ENCODE measurements at places on chromosomes 16 and 17.

GRCh38 chr17:34837876-34838478, 123.3 kb downstream of the CCT6B start:
- DNase-seq, result no peak

- no peak for DNase-seq
These were observed 26.5 kb upstream of the FAAP100 start for GRCh38 chr17:81578561-81579225.

DNA sequence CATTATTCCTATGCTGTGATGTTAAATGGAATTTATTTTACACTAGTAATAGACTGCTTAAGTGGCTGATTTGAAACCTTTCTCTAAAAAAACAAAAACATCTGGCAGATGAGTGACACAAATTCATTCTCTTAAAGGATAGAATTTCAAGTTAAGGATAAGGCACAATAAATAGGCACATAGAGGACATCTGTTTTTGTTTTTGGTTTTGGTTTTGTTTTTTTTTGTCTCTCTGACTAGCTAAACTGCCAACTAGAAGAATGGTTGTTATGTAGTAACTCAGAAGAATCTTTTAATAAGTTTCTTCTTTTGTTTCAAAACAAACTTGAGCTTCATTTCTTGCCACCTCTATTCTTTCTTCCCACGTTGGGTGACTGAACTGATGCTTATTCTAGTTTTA, 5.1 kb upstream of the VPS4A start:
- no peak for DNase-seq

GRCh38 chr16:49664221-49665215, 191.4 kb downstream of the ZNF423 start:
- DNase-seq, result no peak

DNA sequence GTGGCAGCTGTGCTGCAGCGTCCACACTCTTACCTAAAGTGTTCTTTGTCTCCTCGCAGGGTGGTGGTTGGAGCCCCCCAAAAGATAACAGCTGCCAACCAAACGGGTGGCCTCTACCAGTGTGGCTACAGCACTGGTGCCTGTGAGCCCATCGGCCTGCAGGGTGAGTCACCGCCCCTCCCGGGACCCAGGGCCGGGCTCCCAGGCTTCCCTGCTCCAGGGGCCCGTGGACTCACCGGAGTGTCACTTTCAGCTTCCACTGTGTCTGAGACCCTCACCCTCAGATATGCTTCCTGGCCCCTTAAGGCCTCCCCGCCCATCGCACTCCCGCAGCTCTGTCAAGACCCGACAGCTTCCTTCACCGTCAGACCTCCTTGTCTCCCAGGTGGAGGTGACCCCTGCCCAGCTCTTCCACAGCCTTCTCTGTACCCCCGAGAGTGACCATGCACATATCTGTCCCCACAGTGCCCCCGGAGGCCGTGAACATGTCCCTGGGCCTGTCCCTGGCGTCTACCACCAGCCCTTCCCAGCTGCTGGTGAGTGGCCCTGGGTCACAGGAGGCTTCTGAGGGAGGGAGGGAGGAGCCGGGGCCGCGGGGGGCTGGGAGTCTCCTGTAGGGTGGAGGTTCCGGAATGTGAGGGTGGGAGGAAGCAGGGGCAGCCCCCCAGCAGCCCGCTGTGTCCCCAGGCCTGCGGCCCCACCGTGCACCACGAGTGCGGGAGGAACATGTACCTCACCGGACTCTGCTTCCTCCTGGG, 1.8 kb downstream of the ITGAX start:
- no peak for DNase-seq

- DNase-seq, result peak; percentile 59
These were observed 43.2 kb downstream of the SOCS1 start for GRCh38 chr16:11212798-11213196.

GRCh38 chr17:37830151-37830993, 85.5 kb upstream of the HNF1B start:
- peak; percentile 61 for DNase-seq

DNA sequence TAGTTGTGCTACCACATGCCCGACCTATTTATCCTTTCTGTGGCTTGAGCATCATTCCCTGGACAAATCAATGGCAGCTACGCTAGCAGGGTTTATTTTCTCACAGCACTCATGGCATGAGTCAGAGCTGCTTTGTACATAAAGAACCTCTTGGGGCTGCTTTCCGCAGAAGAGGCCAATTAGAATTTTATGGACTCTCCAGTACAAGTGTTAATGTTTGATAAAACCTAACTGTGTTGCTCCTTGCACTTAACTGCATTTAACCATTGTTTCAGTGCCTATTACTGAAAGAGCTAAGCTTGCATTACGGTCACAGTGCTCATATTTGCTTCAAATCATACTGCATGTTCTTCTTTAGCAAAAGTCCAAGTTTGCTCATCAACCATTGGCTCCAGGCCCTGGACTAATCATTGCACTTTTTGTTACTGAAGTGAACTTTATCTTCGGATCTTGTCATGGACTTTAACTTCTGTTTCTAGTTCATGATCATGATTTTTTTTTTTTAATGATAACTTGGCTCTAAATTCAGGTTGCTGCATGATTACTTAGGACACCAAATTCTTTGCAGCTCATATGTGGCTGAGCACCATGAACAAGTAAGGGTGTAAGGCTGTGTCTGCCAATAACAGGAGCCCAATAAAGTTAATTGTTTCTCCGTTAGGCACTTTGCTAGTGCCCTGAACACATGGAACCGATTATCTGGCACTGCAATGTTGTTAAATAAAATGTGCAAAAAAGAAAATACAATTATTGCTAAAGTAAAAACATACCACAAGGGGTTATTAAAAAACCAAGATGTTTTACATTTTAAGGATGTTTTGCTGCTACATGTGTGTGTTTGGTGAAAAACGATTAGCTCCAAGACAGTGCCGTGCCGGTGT, 492.2 kb downstream of the KCNJ2 start:
- DNase-seq, result no peak

DNA sequence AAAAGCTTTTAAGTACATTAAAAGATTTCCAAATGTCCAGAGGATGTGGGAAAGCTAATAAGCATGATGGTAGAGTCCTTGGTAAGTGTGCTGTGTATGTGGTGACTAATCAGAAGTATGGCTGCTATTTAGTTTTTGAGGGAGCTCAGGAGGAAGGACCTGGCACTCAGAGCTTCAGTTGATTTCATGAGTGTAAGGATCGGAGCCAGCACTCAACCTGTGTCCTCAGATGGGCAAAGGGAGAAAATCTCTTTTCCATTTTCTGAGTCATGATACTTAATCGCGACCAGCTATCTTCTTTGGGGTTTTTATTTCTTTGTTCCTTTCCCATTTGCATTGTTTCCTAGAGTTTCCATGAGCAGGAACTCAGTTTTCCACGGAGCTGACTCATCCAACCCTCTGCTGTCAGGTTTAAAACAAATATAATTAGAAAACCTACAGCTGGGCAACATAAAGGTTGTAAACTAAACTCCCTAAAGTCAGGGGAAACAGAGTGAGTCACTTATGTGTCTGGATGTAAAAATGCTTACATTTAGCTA, 125.4 kb downstream of the MAP2K6 start:
- DNase-seq, result no peak

DNA sequence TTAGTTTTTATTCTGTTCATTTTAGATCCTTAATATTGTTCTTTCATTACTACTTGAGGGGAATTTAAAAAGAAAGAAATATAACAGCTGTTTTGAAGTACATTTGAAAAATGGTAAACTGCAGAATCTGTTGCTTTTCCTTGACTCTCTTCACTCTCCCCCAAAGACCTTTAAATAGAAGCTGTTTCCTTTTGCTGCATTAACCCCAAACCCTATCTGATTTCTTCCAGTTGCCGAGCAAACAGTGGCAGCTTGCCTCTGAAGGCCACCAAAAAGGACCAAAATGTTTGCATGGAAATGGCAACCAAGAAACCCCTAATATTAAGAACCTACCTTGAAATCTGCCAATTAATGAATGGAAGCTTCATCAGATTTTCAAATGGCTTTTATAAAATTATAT, 37.1 kb downstream of the PRKCA start:
- DNase-seq, result no peak

- no peak for DNase-seq
These were observed at the start of gene CHST5 for GRCh38 chr16:75535901-75536300. Gene CHST5 (minus strand): TSS chr16:75536108. CDS start chr16:75530384, 5,724 bp downstream.

- peak; percentile 72 for DNase-seq
These were observed 55.2 kb downstream of the ARSG start for GRCh38 chr17:68346448-68346847.

- no peak for DNase-seq
These were observed 7.6 kb upstream of the CYTH1 start for GRCh38 chr17:78789663-78790181.

DNA sequence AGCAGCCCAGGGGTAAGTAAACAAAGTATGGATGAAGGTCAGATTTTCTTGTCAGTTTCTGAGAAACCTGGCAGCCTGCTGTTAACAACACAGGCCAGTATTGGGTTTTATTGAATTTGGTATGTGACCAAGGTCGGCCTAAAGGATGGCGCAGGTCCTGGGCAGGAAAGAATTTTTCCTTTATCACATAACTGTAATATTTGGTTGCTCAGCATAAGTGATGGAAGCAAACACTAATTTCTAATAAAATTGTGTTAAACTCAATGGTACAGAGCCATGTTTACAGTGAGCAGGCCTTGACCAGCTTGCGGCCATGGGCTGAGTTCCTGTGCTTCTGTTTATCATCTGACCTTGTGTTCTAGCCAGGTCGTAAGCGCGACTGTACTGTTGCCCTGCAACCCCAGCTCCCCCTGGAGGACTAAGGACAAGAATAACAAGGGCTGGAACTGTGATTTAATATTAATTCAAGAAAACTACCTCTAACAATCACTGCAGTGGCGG, 10.5 kb downstream of the POLDIP2 start:
- no peak for DNase-seq

DNA sequence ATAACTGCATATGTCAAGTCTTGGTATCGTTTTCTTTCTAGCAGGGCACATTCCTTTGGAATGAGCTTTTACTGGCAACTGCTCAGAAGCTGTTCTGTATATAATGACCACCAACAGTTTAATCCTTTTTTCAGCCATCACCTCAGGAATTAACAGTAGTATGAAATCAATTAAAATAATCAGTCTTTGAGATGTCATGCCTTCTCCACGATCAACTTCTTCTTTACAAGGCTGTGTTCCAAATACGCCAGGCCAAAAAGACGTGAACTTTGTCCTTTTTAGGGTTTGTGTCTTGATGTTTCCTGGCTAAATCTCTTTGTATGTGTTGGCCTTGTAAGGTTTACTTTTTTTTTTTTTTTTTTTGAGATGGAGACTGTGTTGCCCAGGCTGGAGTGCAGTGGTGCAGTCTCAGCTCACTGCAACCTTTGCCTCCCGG, 54.9 kb downstream of the ABCC1 start:
- DNase-seq, result no peak

- DNase-seq, result no peak
These were observed 20.1 kb downstream of the IRX3 start for GRCh38 chr16:54266363-54266955.
